ENCODE measurements at places on chromosomes 3 and 15.

DNA sequence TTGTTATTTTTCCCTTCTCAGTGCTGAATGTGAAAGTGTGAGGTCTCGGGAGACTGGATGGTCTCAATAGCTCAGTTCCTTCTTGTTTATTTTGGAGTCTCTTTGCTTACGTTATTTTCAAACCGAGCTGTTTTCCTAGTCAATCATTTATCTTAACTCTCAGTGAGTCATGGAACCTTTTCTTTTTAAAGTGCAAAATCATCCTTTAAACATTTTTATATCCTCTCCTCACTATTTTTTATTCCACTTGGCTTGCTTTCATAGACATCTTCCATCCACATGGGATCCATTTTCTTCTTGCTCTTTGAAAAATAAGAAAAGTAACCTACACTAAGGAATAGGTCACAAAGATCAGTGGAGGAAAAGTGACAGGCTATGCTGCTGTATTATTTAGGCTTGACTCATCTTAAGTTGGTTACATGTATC is 497.8 kb downstream of the NAALADL2 start:
- DNase-seq = no peak

- no peak for DNase-seq
These were observed 13.6 kb upstream of the CCDC33 start for GRCh38 chr15:74222240-74223119.

DNA sequence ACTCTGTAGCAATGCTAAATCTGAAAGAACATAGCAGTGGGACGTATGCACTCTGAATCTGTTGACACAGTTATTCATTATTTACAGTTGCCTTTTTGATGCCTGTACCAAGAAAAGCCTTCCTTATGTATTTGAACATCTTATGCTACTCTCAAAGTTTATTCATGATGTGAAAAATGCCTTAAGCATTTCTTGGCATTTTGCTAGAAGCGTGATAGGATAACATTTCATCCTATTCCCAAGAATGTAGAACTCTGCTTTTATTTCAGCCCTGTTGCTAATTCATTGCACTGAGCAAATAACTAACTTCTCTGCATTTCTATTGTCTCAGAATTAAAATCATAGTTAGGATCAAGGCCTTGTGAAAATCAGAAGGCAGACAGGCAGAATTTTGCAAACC is 105.5 kb downstream of the STRIT1 start:
- DNase-seq = no peak

DNA sequence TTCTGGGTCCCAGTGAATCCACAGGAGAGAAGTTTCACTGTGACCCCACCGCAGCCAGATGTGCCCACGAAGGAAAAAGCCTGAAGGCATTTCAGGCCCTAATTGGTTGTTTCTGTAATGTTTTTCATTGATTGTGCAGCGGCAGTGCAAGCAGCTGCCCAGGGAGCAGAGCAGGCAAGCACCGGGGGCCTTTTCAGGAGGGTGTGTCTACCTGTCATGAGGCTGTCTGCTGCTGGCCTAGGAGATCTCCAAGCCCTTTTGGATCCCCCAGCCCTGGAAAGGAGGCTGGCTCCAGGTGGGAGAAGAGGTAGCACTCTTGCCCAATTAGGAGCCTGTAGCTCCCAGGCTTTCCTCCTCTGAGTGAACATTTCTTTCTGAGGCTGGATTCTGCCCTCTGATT is 108.8 kb downstream of the EPHB1 start:
- no peak for DNase-seq

All from KBM-7 (cell line).